ENCODE measurements at places on chromosomes 4 and X. TPM values are rescaled to one million over a fixed set of nuclear protein-coding genes. Genes with fewer than 3 reads are reported as not detected.

GRCh38 chrX:143663755-143664154, 27.9 kb upstream of the SLITRK4 start:
- no peak for DNase-seq

GRCh38 chr4:93878566-93878965, 50.0 kb downstream of the ATOH1 start:
- DNase-seq, result no peak

GRCh38 chr4:155657169-155657568, 9.5 kb upstream of the GUCY1A1 start:
- DNase-seq, result no peak

DNA sequence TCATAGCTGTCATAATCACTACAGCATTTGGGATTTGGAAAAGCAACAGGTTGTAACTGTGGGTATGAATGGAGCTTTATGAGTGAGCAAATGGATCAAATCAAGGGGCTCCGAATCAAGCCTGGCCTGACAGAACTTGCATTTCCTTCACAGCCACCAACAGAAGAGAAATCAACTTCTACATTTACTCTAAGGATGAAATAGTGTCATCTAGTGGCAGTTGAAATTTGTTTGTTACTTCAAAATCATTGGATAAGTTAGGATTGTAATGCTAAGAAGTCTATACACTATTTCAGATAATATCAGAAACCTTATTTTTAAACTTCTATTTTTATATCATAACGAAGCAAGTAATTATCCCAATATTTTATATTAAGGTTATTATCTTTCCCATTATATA, 10.7 kb upstream of the WDR17 start:
- DNase-seq, result no peak

GRCh38 chr4:30103455-30103854, 616.7 kb upstream of the PCDH7 start:
- no peak for DNase-seq

GRCh38 chr4:83548151-83548905, 12.4 kb downstream of the GPAT3 start:
- DNase-seq, result no peak

DNA sequence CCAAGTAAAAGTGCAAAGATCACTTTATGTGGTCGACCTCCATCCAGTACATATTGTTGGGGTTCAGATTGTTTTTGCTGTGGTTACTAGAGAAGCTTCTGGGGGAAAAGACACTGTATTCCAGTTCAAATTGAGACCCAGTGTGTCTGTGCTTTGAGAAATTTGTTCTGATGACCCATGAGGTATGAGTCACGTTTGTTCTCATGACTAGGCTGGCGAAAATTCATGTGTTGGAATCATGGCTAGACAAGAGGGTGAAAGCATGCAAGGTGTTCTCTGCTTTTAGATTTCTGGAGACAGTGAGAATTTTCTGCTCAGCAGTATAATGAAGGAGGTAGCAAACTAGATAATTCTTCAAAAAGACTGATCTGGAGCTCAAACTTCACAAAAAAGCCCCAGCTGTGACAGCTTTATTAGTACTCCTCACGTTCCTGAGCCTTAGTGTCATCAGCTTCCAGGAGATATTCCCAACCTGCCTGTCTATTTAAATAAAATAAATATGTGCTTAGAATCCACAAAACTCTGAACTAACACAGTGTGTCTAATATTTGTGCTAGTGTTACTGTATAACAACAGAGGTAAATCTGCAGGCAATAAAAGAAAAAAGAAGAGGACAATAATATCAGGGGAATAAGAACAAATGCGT, 24.4 kb upstream of the FAM47B start:
- DNase-seq, result no peak

GRCh38 chr4:3473181-3473950, 10.3 kb downstream of the DOK7 start:
- no peak for DNase-seq

GRCh38 chr4:22170353-22170752, 221.8 kb upstream of the KCNIP4 start:
- DNase-seq, result no peak

DNA sequence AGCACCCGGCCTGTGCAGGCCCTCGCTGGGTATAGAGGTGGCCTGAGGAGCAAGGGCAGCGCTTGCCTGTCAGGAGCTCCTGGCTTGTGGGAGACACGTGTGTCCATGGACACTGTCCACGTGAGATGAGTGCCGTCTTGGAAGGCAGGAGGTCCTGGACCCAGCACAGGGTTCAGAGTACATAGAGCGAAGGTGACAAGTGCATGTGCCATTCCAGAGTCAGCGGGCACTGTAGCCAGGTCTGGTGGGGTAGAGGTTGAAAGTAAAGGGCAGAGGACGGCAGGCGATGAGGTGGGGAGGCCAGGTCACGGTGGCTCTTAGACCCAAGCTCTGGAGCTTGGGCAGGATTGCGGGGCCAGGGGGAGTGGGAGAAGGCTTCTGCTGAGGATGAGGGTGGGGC, 28.4 kb upstream of the TADA2B start:
- DNase-seq, result no peak

DNA sequence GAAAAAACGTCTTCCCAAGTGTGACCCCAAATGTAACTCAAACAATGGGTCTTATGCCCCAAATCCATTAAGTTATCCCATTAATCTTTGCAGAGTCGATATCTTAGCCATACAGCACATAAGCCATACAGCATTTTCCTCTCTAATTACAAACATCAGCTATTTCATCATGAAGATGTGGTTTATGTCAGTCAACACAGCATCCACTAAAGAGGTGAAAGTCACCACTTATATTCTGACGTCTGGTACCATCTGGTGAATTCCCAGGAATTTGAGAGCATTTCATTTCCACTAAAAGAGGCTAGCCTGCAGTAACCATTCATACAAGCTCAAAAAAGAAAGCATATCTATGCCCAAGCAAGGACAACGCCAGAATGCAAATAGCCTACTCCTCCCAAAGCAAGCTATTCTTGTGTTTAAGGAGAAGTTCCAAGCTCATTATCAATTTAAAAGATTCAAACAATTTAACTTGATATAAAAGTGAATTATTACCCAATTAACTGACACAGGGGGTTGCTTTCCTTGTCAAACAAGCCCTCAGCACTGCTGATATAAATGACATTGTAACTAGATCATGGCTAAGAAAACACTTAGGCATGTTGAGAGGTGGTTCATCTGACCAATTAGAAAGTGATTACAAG, 203.3 kb downstream of the ANTXR2 start:
- DNase-seq, result no peak

- no peak for DNase-seq
These were observed 12.7 kb upstream of the ACSL1 start for GRCh38 chr4:184838249-184839074.

GRCh38 chrX:100625985-100626491, 10.6 kb downstream of the TSPAN6 start:
- no peak for DNase-seq

DNA sequence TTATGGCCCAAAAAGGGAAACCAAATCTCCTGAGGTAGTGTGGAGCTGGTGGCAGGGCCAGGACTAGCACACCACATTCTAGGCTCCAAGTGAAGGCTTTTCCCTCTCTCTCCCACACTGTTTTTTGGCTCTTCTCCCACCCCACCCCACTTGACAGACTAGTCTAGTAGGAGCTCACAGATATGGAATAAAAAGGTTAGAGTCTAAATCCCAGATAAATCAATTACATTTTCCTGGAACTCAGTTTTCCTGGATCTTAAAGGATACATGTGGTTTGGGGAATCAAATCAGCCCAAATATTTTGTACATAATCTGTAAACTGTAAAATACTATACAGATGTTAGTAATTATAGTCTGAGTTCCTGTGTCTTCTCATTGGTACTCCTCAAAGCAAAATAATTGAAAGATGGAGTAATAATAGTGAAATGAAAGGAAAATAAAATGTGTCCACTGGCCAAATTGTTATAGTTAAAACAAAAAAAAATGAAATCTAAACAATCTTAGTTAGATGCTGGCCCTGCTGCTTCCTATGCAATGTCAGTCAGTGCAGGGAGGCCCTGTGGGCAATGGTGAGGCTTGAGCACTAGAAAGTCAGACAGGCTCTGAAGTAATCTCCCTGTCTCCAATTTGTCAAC, 370.4 kb upstream of the CPEB2 start:
- DNase-seq, result no peak

- no peak for DNase-seq
These were observed 116.5 kb downstream of the MAML3 start for GRCh38 chr4:140037353-140038030.

- no peak for DNase-seq
These were observed 375.7 kb upstream of the AADAT start for GRCh38 chr4:170465429-170465828.

- DNase-seq, result no peak
These were observed 5.0 kb downstream of the AFM start for GRCh38 chr4:73486497-73486896.

DNA sequence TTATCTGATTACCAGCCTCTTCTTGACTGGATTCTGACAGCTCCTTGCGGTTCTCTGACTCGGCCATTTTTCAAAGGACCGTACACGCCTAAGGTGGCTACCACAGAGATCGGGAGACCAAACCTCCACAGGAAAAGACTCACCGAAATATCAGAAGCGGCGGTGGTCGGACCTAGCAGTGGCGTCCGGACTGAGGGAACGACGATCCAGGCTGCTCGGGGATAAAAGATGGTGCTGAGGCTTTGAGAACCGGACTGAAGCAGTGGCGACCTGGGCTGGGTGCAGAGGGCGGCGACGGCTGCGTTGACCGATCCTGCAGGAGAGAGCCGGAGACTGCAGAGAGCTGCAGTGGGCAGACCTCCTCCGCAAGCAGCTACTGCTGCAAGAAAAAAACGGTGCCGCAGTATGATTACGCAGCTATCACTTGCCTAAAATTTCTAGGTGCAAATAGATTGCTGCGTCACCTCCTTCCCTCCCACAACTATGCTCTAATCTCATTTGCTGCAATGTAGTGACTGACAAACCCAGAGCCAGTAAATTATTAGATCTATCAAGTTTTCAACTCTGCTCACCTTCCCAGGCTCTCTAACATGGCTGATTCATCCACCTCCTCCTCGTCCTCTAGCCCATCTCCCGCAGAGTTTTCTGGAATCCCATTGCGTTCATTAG, at the start of gene NAP1L2:
NAP1L2 (minus strand) TSS at position 426 of the 669 bp plus-strand sequence; CDS start at position 67, 359 bp downstream.
- no peak for DNase-seq

DNA sequence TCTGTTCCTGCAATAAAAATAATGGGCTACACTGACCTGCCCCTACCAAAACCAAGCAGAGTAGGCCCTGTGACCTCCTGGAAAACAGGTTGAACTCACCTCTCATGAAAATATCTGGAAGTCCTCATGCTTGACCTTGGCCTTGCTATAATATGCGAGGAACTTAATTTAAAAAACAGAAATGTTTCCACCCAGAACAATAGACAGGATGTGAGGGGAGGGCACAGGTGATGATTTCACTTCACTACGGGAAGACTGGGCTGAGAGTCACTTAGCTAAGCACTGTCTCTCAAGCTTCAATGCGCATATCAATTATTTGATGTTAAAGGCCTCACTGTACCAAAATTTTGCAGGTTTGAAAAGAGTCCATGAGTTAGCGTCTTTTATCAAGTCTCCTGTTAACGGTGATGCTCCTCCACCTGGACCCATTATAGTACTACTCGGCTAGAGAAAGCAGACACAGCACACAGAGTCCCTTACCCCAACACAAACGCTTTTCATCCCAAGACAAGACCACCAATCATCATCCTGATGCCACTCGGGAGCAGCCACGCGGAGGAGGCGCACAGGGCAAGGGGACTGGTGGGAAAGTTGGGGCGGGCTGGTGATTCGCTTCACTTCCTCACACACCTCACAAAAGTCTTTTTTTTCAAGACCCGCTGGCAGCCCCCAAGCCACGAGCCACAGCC, 25.9 kb downstream of the ZNF721 start:
- no peak for DNase-seq

DNA sequence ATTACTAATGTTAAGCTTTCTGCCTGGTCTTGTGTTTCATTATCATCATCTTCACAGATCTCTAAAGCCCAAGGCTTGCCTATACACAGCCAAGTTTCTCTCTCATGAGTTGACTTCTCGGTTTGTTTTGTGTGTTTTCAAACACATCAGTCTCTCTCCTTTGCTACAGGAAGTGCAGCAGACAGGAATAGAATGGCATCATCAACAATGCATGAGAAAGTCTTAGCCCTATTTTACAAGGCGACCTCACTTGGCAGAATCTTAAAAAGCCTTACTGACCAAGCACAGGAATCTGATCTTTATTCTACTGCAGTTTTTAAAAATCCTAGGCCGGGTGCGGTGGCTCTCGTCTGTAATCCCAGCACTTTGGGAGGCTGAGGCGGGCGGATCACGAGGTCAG, 36.8 kb downstream of the CC2D2A start:
- no peak for DNase-seq

DNA sequence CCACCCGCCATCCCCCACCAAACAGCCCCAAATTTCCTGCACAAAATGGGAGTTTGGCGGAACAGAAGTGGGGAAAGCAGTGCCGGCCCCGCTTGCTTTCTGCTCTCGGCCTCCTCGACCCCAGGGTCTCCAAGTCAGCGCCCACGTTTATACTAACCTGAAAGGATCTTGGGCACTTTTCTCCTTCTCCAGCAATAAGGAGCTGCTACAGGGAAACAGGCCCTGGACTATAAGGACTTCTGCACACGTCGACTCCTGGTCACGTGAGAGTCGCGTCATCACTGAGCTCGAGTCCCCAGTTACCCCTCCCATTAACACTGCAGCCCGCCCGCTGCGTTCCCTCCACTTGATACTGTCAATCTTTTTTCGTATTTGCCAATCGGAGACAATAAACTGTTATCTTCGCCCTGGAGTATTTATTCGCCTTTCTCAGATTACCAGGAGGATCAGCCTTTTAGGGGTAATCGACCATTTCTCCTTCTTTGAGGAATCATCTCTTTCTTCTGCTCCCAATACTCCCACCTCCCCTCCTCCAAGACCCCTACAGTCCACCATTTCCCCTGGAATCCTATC, at the start of gene TCEAL8:
TCEAL8 (minus strand) TSS at position 235 of the 573 bp plus-strand sequence. CDS start 1,176 bp downstream, outside the sequence.
- peak; percentile 59 for DNase-seq

Gene OGT
- 25.9 TPM for polyA plus RNA-seq

Gene MTNR1A
- not detected for polyA plus RNA-seq

Gene TAF7L
- polyA plus RNA-seq, result 0.03 TPM

Gene TMPRSS11B
- 0.02 TPM for polyA plus RNA-seq

Gene VCX
- not detected for polyA plus RNA-seq

Gene GRID2
- not detected for polyA plus RNA-seq
